ENCODE measurements at places on chromosomes 11 and 22. TPM values are rescaled to one million over a fixed set of nuclear protein-coding genes. Genes with fewer than 3 reads are reported as not detected.

DNA sequence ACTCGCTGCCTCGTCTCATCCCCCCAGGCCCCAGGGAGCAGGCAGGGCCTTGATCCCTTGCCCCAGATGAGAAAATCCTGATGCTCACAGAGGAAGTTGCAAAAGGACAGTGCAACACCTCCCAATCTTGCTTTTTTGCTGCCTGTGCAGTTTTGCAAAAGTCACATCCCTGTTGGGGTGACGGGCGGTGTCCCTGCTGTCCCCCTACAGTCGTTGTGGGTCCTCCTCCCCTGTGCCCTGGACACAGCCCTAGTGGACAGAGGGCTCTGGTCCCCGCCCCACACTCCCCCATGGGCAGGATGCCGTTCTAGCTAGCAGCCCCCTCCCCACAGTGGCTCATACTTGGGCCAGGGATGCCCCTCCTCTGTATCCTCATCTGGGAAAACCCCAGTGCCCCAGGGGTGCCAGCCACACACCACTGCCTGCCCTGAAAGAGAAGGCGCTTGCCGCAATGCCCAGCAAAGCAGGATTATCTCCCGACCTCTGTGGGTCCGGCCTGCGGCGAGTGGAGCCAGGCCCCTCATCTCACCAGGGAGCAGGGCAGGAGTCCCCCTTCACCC, 18.4 kb upstream of the CTSD start:
- H3K27ac ChIP-seq = no peak overlapping the region
- H3K36me3 ChIP-seq = no peaks in the 10 kb centered on the region
- H3K27me3 ChIP-seq = peaks cover 3% of the 10 kb centered on the region
- H3K4me1 ChIP-seq = peaks cover 5% of the 10 kb centered on the region
- no peak overlapping the region for H3K4me3 ChIP-seq
- peak; percentile 52 for DNase-seq

The SERPIND1 gene
- not detected for total RNA-seq

The KCTD14 gene
- 3.7 TPM for total RNA-seq

- H3K4me3 ChIP-seq = no peak overlapping the region
- H3K4me1 ChIP-seq = no peaks in the 10 kb centered on the region
- no peaks in the 10 kb centered on the region for H3K36me3 ChIP-seq
- no peaks in the 10 kb centered on the region for H3K27me3 ChIP-seq
- H3K27ac ChIP-seq = no peak overlapping the region
Measured at GRCh38 chr22:18104566-18104965, 6.0 kb upstream of the TUBA8 start.

The TREH gene
- not detected for total RNA-seq

DNA sequence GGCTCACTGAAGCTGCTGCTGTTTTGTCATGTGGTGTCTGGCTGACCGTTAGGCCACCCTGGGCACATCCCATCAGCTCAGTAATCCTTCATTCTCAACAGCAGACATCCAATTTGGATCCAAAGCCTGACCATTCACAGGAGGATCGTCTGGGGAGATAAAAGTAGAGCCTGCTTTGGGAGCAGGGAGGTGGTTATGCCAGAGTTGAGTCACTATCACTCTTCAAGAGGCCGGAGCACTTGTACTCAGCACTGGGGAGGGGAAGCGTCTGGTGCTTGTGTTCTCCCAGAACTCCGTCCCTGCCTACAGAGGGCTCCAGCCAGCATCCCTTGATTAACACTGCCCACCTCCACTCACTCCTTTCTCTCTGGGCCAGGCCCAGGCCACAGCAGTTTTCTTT, 382.6 kb downstream of the OPCML start:
- H3K27me3 ChIP-seq = peaks cover 13% of the 10 kb centered on the region
- no peak for DNase-seq
- H3K4me3 ChIP-seq = no peak overlapping the region

DNA sequence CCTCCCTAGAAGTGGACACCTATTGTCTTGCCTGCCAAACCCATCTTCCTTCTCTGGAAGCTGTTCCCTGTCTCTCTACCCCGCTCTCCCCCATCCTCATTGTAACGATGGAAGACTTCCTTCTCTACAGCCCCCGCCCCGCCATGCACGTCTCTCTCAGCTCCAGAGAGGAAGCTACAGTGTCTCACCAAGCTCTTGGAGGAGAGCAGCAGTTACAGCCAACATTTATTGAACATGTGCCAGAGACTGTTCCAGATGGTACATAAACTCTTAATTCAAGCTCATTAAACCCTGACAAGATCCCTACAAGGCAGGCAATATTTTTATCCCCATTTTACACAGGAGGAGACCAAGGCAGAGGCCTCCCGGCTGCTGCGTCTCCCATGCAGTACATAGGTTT, 15.1 kb downstream of the MCHR1 start:
- peaks cover 15% of the 10 kb centered on the region for H3K4me1 ChIP-seq
- H3K27ac ChIP-seq = no peak overlapping the region
- no peaks in the 10 kb centered on the region for H3K27me3 ChIP-seq
- no peak for DNase-seq
- no peaks in the 10 kb centered on the region for H3K36me3 ChIP-seq

DNA sequence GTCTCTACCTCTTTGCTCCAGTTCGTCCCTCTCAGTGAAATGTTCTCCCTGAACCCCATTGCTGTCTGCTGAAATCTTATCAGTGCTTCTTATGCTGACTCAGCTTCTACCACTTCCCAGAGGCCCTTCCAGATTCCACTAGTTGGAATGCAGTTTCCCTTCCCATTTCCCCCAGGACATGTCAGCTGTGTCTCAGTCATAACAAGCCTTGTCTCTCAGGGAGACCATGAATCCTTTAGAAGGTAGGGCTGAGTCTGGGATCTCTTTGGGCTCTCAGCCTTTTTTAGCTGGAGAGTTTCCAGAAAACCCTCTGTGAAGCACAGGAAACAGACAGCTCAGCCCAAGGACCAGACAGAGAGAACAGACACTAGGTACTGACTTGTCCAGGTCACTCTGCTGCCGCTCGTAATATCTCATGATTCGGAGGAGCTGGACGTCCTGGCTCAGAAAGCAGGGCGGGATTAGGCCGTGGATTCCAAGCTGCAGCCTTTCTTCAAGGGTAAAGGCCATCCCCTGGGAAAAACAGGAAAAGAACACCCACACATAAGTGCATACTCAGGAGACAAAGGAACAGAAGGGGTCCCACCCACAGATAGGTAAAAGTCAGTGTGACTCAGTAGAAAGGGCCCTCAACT, 113.0 kb downstream of the ME3 start:
- H3K4me3 ChIP-seq = no peak overlapping the region
- no peaks in the 10 kb centered on the region for H3K27me3 ChIP-seq

DNA sequence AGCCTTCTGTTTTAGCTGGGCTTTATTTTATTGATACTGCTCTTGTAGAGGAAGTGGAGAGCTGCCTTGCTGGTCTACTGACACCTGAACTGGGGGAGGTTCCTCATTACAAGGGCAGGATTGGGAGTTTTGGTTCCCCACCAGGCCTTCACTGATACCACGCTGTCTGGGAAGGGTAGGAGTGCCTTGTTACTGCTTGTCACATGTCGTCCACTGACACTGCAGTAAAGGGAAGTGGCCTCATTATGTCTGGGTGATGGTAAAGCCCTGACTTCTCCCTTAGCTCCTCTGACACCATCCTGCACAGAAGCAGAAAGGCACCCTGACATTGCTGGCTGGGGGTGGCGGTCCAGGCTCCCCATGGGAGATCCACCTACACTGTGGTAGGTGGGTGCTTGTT, 38.7 kb upstream of the ELF5 start:
- no peak for DNase-seq
- H3K4me3 ChIP-seq = no peak overlapping the region
- H3K27ac ChIP-seq = no peak overlapping the region
- H3K36me3 ChIP-seq = no peaks in the 10 kb centered on the region
- no peaks in the 10 kb centered on the region for H3K4me1 ChIP-seq

DNA sequence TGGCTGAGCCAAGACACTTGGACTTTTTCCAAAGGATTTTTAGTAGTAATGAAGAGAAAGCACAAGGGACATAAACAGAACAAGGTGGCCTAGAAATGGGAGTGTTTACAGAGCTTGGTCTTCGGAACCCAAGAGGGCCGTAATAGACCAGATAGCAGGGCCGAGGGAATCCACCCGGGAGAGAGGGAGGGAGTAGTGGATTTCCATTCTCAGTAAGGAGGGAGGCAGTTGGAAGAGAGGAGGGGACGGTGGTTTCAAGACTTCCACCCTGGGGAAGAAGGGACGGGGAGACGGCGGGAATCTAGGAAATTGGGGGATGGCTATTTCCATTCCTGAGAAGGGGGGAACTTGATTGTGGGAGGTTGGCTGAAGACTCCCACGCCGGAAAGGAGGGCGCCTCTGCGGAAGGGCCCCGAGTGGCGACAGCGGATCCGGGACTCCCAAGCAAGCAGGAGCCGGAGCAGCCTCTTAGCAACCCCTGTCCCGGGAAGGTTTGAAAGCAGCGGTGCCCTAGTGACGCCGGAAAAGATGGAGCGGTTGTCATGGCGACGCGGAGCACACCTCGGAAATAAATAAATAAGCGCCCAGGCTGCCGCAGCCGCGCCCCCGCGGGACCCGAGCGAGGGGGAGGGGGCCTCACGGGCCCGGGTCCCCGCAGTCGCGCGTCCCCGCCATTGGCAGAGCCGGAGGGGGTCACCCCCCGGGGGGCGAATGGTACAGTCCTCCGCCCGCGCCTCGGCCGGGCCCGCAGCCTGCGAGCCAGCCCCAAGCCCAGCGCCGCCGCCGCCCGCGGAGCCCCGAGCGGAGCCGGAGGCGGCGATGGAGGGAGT, 31.6 kb downstream of the EIF3F start:
- DNase-seq = peak; percentile 91
- peak overlapping the region; percentile 73 for H3K4me3 ChIP-seq
- H3K4me1 ChIP-seq = peaks cover 23% of the 10 kb centered on the region
- H3K27ac ChIP-seq = peak overlapping the region; percentile 63

DNA sequence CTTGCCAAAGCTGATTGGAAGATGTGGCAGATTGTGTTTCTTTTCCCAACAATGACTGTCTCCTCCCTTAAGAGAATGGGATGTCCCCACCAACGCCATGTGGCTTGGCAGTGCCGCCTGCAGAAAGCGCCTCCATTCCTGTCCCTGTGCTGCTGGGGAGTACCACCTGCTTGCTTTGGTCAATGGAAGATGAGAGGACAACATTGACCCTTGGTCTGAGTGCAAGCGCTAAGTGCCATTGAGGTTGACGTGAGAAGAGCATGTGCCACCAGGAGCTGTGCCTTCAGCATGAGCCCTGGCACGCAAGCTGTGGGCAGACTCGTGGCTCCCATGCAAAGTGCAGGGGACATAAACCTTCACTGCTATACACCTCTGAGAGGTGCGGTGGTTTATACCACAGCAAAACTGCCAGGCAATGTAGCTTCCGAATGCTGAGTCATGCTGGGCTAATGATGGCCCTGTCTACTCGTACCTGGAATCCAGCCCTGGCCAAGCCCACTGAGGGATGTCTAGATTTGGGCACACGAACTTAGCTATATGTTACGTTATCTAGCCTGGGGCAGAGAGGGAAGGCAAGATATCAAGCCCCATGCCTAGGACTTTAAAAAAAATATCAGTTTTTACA, 41.9 kb downstream of the MYEOV start:
- H3K36me3 ChIP-seq = no peaks in the 10 kb centered on the region
- DNase-seq = no peak
- H3K4me1 ChIP-seq = peaks cover 8% of the 10 kb centered on the region
- H3K4me3 ChIP-seq = no peak overlapping the region
- no peak overlapping the region for H3K27ac ChIP-seq

GRCh38 chr11:1779806-1780699, 16.3 kb upstream of the CTSD start:
- no peak overlapping the region for H3K4me3 ChIP-seq
- no peak overlapping the region for H3K27ac ChIP-seq
- H3K4me1 ChIP-seq = peaks cover 5% of the 10 kb centered on the region
- H3K36me3 ChIP-seq = no peaks in the 10 kb centered on the region
- peaks cover 3% of the 10 kb centered on the region for H3K27me3 ChIP-seq

DNA sequence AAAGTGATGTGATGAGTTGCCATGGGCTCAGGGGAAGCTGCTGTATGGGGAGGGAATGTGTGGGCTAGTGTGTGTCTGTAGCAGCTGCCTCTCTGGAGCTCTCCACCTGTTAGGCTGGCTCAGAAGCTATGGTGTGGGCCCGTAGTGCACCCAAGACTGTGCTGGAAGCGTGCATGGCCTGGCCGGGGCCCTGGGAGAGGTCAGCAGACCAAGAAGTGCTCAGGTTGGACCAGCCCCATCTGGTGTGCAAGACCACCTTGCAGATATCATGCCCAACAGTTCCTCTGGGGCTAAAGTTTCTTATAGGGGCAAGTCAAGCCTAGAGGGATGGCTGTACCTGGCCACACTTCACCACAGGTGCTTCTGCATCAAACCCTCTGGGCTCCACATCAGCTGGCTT, 274.4 kb upstream of the CCDC179 start:
- no peak for DNase-seq
- no peak overlapping the region for H3K27ac ChIP-seq
- H3K36me3 ChIP-seq = no peaks in the 10 kb centered on the region
- no peak overlapping the region for H3K4me3 ChIP-seq
- H3K27me3 ChIP-seq = no peaks in the 10 kb centered on the region

The EHD1 gene
- total RNA-seq = 82.9 TPM

The PRODH gene
- total RNA-seq = 59.3 TPM

GRCh38 chr11:63598556-63598955, 15.7 kb downstream of the PLAAT3 start:
- no peaks in the 10 kb centered on the region for H3K27me3 ChIP-seq
- DNase-seq = no peak
- H3K4me1 ChIP-seq = no peaks in the 10 kb centered on the region
- H3K36me3 ChIP-seq = peaks cover 3% of the 10 kb centered on the region

The OR8U1 gene
- not detected for total RNA-seq

The MYBPC3 gene
- not detected for total RNA-seq

DNA sequence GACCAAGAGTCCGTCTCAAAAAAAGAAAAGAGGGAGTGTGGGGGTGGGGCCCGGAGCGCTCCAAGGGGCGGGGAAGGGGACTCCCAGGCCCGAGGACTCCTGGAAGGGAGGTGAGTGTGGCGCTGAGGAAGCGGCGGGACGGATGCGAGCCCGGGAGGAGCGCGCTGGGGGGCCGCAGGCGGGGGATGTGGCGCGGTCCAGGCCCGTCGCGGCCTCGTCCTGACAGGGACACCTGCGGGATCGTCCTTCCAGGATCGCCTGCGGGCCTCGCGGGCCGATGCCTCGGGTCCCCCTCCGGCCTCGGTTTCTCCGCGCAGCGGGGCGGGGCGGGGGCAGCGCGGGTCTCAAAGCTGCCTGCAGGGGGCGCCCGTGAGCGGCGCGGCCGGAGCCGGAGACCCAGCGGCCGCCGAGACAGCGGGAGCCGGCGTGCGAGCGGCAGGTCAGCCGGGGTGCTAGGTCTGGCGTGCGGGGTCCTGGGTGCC, 3.8 kb upstream of the ADORA2A start:
- peaks cover 48% of the 10 kb centered on the region for H3K27me3 ChIP-seq
- no peak for DNase-seq
- peak overlapping the region; percentile 53 for H3K4me3 ChIP-seq
- no peak overlapping the region for H3K27ac ChIP-seq
- no peaks in the 10 kb centered on the region for H3K36me3 ChIP-seq

The UPK3A gene
- not detected for total RNA-seq

GRCh38 chr11:71995726-71996291, 2.9 kb upstream of the IL18BP start:
- peaks cover 20% of the 10 kb centered on the region for H3K4me1 ChIP-seq
- DNase-seq = no peak

GRCh38 chr11:58730507-58731089, 1.1 kb downstream of the GLYAT start:
- H3K4me3 ChIP-seq = no peak overlapping the region
- H3K27me3 ChIP-seq = no peaks in the 10 kb centered on the region
- peak overlapping the region; percentile 70 for H3K27ac ChIP-seq
- H3K36me3 ChIP-seq = no peaks in the 10 kb centered on the region
- DNase-seq = no peak

GRCh38 chr11:7449841-7450214, 35.5 kb upstream of the OLFML1 start:
- H3K4me1 ChIP-seq = no peaks in the 10 kb centered on the region
- no peaks in the 10 kb centered on the region for H3K27me3 ChIP-seq
- H3K4me3 ChIP-seq = no peak overlapping the region
- DNase-seq = no peak
